Right ventricle myocardium superior (tissue), 1 donor: ENCODE measurements at places on chromosomes 4 and X. TPM values are rescaled to one million over a fixed set of nuclear protein-coding genes. Genes with fewer than 3 reads are reported as not detected.
A peak's percentile ranks its signal among the peaks of the same experiment; 100 is the strongest.

The QRFPR gene
- total RNA-seq: 0.78 TPM

The MSMO1 gene
- 6.2 TPM for total RNA-seq

The FAM50A gene
- total RNA-seq: 45.6 TPM

The PCDH10 gene
- 0.08 TPM for total RNA-seq

The BST1 gene
- 2.6 TPM for total RNA-seq

The ASMTL gene
- 31.8 TPM for total RNA-seq

The RADX gene
- total RNA-seq: 0.97 TPM

The CDK16 gene
- 128 TPM for total RNA-seq

The FAM9C gene
- total RNA-seq: 0.35 TPM

The CTAG1A gene
- total RNA-seq: not detected

The FSTL5 gene
- total RNA-seq: not detected

DNA sequence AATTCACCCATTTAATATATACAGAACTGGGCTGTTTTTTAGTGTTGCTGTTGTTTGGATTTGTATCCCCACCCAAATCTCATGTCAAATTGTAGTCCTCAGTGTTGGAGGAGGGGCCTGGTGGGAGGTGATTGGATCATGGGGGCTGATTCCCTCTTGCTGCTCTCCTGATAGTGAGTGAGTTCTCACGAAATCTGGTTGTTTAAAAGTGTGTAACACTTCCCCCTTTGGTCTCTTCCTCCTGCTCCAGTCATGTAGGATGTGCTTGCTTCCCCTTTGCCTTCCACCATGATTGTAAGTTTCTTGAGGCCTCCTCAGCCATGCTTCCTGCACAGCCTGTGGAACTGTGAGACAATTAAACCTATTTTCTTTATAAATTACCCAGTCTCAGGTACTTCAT, 141.6 kb upstream of the AADAT start:
- DNase-seq: no peak

GRCh38 chrX:13188731-13189309, 131.0 kb downstream of the ATXN3L start:
- no peak for DNase-seq

- peak; percentile 65 for DNase-seq
Measured at GRCh38 chrX:69158166-69158980, 6.9 kb downstream of the PJA1 start.

DNA sequence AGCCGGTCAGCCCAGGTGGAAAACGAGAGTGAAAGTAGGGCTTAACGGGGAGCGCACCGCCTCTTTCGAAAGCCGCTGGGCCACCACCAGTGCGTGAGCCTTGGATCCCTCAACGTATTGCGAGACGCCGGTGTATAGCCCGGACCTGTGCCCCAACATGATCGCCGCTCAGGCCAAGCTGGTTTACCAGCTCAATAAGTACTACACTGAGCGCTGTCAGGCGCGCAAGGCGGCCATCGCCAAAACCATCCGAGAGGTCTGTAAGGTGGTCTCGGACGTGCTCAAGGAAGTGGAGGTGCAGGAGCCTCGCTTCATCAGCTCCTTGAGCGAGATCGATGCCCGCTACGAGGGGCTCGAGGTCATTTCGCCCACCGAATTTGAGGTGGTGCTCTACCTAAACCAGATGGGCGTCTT, 929 bp downstream of the MAB21L2 start:
- DNase-seq: peak; percentile 36

DNA sequence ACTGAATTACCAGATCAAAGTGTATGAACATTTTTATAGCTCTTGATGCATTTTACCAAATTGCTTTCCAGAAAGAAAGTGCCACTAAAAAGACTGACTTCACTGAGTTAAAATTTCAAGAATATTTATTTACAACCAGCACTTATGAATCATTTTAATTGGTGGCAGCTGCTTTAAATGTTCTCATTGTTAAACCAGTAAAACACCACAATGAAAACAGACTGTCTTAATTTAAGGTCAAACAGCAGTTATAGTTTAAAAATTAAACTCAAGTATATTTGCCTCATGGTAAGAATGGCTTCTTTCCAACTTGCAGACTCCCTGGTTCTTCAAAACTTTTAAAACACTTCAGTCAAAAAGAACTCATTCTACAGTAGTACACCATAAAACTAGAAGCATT, 36.9 kb downstream of the AMMECR1 start:
- DNase-seq: no peak

DNA sequence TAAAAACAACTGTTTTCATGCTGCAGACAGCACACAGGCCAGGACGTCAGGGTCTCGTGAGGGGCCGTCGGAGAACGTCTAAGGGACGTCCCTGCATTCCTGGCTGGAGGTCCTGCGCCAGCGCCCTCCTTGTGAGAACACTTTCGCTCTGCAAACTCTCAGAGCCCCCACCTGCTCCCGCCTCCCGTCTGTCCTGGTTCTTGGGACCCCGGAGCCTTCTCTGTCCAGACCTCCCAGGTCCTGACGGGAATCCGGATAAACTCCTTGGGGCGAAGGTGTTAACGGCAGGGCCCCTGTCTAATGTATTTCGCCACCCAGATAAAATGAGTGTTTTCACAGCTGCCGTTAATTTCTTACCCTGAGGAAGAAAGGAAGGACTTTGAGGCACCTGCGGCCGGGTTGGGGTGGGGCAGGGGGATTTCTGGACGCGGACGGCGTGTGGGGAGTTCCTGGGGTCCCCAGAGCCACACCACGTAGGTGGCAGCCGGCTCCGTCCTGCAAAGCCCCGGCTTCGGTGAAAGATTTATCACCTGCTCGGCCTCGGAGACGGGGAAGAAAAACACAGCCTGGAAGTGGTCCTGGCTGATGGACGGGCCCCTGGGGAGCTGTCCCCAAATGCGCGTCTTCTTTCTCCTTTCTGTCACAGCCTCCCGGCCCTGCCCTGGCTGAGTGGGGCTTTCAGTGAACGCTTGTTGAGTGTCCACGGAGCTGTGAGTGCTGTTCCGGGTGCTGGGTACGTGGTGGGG, 35.1 kb upstream of the PPP2R3B start:
- DNase-seq: no peak

GRCh38 chr4:57063518-57063917, 46.7 kb downstream of the IGFBP7 start:
- DNase-seq: no peak

GRCh38 chr4:52251864-52252263, 200.8 kb downstream of the SPATA18 start:
- no peak for DNase-seq

DNA sequence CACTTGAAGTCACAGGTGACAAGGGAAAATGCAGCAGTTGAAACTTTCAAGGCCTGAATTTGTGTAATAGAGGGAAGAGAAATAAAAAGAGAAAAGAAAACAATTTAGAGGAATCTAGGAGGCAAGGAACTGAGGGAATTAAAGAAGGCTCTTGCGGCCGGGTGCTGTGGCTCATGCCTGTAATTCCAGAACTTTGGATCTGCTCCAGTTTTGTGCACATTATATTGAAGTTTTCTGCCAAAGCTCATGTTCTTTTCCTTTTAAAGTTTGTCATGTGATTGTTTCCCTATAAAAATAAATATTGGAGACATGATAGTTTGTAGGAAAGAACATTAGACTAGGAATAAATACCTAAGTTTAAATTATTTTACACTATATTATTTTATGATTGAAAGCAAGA, 433.9 kb upstream of the CPEB2 start:
- DNase-seq: no peak

- DNase-seq: no peak
Measured at GRCh38 chr4:153825691-153826090, 36.8 kb upstream of the SFRP2 start.

GRCh38 chr4:56464581-56464980, 2.8 kb upstream of the SRP72 start:
- DNase-seq: no peak

GRCh38 chr4:182540496-182540895, 297.3 kb downstream of the TENM3 start:
- DNase-seq: no peak

- no peak for DNase-seq
Measured at GRCh38 chr4:82469791-82470345, 39.5 kb downstream of the ENOPH1 start.

DNA sequence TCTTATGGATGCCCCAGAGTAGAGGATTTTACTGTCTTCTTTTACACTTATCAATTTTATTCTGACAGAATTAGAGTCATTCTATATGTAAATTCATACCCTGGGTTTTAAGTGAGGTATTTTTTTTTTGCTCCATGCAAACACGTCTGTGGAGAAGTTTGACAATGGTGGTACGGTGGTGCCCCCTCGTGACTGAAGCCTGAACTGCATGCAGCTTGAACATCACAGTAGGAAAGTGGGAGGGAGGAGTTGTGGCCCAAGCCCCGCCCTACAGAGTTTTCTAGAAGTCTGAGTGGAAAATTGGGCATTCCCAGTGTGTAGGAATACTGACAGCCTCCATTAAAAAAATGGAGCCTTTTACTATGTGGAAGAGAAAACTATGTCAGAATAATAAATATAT, 73.3 kb upstream of the RAB40AL start:
- peak; percentile 90 for DNase-seq

GRCh38 chr4:145614233-145614610, 5.0 kb upstream of the MMAA start:
- DNase-seq: no peak

- no peak for DNase-seq
Measured at GRCh38 chr4:127737295-127737694, 7.1 kb downstream of the SLC25A31 start.

DNA sequence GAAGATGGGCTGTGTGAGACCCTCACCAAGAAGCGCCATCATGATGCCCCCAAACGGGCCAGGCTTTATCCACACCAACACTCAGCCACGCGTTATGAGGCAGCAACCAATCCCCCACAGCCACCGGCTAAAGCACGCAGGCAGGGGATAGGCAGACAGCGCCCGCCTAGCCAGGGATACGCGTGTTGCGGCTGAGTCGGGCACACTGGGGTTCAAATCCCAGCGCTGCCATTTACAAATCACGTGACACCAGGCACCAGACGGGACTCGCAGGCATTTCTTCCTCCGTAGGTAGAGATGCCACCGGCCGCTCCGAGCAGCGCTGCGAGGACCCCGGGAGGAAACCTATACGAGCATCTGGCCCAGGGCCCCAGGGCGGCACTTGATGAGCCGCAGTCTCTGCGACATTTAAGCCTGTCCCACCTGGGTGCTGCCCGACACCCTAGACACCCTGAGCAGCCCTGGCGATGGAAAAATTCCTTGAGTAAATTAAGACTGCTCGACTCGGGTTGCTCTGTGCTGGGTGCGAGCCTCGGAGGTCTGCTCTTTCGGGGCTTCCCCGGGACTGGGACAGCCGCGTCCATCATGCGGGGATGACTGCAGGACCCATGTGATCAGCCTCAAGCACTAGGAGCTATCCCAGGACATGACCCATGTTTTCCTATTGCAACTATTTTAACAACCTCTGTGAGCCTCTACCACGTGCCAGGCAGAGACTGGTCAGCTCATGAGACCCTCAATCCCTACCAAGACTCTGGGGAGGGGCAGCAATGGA, 6.3 kb downstream of the ABLIM2 start:
- DNase-seq: no peak

DNA sequence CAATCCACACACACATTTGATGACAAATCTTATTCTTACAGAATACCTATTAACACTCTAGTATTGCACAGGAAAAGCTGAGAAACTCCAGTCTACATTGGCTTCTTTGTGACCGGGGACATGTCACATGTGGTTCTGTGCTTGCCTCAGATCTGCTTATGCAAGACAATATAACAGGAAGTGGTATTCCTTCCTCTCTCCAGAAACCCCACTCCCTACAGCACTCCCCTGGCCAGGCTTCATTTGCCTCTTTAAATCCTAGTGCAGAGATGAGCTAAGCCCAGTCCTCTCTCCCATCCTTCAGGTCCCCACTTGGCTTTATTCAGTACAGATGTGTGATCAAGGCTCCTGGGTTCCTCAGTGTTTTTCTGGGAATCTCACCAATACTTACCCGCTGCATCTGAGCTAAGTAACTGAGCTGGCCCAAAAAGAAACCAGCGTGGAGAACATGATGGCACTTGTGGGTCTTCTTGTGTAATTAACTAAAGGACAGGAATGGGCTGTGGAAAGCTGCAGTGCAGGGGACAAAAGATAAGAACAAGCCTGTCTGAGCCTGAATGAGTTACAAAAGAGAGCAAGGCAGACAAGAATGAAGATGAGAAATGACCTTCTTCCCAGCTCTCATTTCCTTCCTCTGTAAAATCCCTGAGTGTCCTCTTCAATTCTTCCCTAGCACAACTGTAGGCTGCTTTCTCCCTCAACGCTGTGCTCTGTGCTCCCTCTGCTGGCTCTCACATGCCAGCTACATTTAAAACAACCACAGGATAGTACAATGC, 105.6 kb downstream of the HNRNPD start:
- DNase-seq: peak; percentile 48

- no peak for DNase-seq
Measured at GRCh38 chr4:19417256-19417655, 834.4 kb upstream of the SLIT2 start.

DNA sequence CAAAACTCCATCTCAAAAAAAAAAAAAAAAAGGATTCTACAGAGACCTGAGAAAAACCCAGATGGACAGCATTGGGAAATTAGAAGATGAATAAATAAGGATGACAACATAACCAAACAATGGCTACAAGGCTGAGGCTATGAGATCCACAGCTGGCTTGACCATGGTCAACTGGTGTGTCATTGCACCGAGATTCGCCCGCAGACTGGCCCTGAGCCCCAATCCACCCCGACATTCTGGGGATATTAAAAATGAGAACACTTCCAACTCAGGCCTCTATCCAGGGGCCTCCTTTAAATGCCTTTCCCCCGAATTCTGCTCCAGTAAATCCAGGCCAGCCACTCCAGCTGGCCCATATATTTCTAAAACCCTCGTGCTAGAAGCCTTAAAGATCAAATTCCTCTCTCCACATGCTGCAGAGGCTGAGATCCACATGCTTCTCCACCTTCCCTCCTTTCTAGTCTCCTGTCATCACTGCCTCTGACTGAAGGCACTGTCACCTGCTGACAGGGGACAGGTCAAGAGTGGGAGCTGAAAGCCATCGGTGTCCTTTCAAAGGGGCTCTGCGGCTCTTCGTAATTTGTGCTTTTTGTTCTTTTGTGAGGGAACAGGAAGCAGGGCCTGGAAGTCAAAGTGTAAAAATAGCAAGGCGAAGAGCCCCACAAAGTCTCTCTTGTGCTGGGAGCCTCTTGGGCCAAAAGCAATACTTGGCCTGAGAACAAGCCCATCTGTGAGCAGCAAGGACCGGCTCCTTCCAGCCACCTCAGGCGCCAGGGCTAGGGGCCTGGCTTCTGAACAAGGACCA, 203.7 kb downstream of the NSUN7 start:
- DNase-seq: peak; percentile 50

DNA sequence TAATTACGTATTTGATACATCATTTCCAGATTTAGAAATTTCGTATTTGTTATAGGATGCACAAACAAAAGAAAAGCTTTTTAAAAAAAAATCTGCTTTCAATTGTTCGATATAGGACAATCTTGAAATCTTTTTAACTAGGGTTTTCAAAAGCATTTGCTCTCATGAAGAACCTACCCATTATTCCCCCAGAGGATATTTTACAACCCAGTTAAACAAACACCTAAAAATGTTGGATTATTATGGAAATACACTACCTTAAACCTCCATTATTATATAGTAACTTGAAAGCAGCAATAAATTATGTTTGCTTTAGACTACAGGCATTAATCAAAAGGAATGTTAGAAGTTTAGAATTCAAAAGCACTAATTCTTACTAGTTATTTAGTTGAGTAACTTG, 110.5 kb downstream of the PTPN13 start:
- DNase-seq: no peak
